ENCODE measurements at places on chromosomes 12 and 14.

DNA sequence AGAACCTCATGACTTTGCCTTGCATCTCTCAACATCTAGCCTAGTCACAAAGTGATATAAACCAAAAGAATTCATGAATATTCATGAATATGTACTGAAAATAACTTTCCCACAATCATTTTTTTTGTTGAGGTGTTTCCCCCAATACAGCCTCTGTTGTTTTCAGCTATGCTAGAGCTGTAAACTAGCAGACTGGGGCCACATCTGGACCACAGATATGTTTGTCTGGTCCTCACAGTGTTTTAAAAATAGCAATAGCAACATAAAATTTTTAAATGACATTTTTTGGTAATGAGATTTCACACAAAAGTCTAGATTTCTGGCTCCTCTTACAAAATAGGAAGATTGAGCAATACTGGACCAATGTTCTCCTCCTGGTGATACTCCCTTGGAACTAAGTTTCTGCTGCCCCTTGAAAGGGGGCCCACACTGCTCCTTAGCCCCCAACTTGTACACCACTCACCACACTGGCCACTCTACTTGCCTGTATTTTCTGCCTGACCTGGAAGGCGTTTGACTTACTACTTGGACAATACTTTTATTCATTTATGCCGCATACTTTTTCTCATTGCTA, 81.2 kb downstream of the BMP4 start:
- DNase-seq, result no peak

GRCh38 chr12:104694711-104695110, 238.0 kb downstream of the CHST11 start:
- no peak for DNase-seq

DNA sequence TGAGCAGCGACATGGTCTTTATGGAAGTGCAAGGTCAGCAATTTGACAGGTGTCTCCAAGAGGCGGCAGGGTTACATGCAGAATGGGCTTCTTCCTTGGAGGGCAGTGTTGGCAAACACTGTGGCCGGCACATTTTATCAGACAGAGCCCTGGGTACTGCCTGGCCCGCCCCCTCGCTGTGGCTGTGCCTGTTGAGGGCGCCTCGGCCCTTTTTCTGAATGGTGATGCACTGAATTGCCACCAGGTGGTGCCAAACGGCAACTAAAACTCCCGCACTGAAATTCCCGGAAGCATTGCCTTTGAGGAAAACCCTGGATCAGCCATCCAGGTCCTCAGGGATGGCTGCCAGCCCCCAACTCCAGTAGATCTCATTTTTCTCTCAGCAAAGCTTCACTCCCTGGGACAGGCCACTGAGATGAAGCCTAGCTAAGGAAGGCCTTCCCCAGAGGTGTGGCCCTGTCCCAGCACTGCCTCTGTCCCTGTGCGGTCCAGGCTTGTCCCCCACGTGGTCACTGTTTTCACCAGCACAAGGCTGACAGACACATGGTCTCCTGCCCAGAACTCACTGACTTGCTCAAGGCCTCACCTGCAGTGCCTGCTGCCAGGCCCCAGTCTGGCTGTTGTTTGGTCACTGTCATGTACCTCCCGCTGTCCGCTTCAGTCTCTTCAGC, 73.6 kb downstream of the TESC start:
- DNase-seq, result peak; percentile 12

GRCh38 chr12:29103539-29103974, 45.5 kb upstream of the FAR2 start:
- peak; percentile 6 for DNase-seq

DNA sequence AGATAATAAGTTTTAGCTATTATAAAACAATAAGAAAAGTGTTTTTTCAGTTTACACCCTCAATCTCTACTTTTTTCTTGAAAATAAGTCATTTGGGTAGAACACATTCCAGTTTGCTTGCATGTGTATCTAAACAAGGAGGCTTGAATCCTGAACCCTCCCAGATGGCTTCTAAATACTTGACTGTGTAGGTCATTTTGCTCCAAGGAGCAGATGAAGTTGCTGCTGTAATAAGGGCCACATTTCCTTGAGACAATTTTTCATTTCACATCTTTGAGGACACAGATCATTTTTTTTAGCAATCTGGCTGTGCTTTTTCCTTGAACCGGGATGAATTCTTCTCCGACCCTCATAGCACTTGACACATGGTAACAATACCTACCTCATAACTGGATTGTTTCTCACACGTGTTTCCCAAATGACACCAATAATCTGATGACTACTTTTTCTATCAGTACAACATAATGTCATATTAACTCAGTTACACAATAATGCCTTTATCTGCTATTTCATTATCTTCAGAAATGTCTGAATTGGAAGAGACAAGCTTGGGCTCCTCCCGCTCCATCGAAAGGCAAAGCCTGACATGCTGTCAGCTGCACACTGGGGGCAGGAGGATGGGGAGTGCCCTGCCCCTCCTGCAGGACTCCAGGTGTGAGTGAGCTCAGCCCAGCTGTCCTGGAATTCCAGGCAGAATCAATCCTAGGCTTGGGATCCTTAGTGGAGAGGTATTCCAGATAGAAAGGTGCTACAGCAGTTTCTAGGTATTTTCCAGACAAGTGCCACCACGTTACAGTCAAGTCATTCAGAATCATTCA, 30.9 kb downstream of the GPHB5 start:
- DNase-seq, result no peak
